ENCODE measurements at places on chromosomes 3 and 15.

- no peak for DNase-seq
These were observed 147.5 kb upstream of the THBS1 start for GRCh38 chr15:39433376-39433775.

- DNase-seq = no peak
These were observed 688.7 kb downstream of the MECOM start for GRCh38 chr3:168974617-168975403.

- no peak for DNase-seq
These were observed 159.2 kb downstream of the MEX3B start for GRCh38 chr15:81886591-81886990.

GRCh38 chr15:70151462-70151861 lies 53.7 kb upstream of the TLE3 start:
- DNase-seq = no peak

DNA sequence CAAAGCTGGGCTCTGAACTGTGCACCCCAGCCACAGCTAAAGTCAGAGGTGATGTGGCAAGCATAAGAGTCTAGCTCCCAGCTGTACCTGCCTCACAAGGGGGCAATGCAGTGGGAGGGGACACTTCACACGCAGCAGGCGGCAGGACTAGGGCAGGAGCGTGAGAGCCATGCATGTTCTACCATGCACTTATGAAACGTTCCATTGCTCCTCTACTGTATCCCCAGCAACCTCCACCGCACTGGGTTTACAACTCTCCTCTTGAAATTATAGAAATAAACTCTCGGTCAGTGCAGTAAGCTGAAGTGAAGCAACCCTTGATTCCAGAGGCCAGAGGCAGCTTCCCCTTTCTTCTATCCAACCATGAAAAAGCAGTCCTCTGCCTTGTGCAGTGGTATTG lies 298.6 kb upstream of the STT3B start:
- DNase-seq = no peak

- no peak for DNase-seq
These were observed 492.2 kb downstream of the CNTN3 start for GRCh38 chr3:74122281-74122680.

- no peak for DNase-seq
These were observed 5.5 kb downstream of the FGF7 start for GRCh38 chr15:49428409-49429095.

DNA sequence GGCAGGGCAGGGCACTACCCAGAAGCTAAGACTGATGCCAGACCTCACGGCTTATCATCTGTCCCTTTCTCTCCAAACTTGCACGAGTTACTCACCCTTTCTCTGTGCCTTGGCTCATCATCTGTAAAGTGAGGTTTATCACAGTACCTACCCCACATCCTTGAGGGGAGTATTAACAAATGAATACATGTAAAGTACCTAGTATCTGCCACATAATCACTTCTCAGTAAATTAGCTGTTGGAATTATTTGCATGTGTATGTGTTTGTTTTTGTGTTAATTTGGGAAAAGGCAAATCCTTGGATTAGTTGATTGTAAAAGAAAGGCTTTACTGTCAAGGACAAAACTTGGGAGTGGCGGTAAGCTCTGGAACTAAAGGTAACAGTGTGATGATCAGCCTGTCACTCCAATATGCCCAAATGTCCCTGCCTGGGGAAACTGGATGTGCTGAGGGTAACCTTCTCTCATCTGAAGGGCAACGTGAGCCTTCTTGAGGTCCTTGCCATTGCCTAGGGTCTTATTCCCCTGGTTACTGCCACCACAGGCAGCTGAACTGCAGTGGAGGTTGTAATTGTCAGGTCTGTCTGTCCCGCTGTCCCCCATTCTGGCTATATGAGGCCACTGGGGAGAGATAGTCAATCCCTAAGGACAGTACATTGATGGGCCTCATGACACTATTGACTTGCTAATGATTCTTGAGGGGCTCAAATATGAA lies 269.4 kb downstream of the CLSTN2 start:
- DNase-seq = no peak

- DNase-seq = no peak
These were observed at the start of gene SLC28A1 for GRCh38 chr15:84883916-84884781. SLC28A1 (plus strand) TSS chr15:84884662; CDS start chr15:84887761, 3,099 bp downstream.

DNA sequence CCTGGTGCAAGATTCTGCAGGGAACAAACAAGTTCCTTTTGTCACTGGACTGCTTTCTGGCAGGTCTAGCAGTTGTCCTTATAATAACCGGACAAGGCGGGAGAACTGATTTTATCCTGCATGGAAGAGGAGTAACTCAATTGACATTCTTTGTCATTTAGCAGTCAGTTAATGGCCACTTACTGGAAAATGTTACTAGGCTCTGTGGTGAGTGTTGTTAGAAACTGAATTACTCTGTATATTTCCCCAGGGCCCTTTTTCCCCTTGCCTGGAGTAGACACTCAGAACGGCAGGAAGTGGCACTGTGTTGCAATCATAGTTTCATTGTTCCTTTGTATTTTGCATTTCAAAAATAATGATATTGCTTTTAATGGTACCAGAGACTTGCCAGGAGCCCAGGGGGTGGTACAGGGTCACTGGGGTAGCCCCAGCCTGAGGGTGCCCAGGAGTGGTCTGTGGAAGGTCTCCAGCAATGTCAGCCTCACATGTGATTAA lies 318.6 kb upstream of the LRRFIP2 start:
- no peak for DNase-seq

DNA sequence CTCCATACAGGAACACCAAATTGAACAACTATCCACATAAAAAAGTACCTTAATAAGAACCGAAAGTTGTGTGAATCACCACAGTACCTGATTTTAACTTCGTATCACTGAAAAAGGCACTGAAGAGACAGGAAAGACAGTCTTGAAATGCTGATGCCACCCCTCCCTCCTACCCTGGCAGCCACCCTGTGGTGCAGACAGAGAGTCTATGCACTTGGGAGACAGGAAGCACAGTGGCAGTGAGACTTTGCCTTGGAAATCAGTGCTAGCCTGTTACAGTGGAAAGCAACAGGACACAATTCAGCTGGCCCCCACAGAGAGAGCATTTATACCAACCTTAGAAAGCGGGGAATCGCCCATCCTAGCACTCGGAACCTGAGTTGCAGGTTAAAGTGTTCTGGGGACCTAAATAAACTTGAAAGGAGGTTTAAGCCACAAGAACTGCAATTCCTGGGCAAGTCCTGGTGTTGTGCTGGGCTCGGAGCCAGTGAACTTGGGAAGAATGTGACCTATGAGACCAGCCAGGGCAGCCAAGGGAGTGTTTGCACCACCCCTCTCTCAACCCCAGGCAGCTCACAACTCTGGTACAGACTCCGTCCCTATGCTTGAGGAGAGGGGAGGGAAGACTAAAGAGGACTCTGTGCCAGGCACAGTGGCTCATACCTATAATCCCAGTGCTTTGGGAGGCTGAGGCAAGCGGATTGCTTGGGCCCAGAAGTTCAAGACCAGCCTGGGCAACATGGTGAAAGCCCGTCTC lies 240.1 kb downstream of the ISL2 start:
- DNase-seq = no peak

DNA sequence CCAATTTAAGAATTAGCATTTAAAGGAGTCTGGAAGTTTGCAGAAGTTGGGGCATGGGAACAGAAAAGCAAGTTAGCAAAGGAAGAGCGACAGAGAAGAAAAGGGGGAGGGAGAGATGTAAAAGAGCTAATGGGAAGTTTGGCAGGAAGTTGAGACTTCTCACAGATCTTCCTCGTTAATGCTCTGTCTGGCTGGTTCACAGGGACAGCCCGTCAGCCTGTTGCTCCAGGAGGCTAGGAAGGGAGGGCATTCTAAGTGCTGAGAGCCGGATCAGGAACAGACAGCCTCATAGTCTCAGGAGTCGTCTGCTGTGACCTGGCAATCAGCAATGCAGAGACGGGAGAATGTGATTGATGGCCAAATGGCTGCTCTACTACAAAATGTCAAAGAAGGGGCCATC lies 150.3 kb downstream of the AGBL1 start:
- no peak for DNase-seq

GRCh38 chr15:39919411-39919747 lies 687 bp downstream of the GPR176 start:
- DNase-seq = no peak

GRCh38 chr3:141280086-141280485 lies 48.5 kb downstream of the PXYLP1 start:
- DNase-seq = no peak

GRCh38 chr15:29467091-29467490 lies 197.5 kb upstream of the NSMCE3 start:
- DNase-seq = no peak

DNA sequence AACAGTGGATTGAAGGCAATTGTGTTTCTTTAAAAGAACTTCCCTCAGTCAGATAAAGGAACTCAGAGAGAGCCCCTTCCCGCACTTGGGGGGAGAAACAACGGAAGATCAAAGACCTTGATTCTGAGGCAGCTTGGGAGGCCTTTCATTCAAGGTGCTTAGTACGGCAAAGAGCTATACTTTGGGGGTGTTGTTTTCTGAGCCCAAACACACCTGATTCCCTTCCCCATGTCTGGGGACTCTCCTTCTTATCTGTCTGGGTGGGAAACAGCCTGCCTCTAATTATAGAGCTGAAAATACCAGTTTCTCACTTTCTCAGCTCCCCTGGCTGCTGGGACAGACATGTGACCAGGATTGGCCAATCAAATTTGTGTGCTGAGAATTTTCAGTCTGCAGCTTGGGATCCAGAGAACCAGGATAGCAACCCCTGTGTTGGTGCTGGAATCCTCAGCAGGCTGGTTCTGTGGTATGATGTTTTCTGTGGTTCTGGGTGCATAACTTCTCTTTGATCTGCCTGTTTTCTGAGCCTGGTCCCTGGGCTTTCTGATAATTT lies 19.4 kb upstream of the IQCF6 start:
- no peak for DNase-seq

GRCh38 chr15:70266412-70267121 lies 168.8 kb upstream of the TLE3 start:
- no peak for DNase-seq

DNA sequence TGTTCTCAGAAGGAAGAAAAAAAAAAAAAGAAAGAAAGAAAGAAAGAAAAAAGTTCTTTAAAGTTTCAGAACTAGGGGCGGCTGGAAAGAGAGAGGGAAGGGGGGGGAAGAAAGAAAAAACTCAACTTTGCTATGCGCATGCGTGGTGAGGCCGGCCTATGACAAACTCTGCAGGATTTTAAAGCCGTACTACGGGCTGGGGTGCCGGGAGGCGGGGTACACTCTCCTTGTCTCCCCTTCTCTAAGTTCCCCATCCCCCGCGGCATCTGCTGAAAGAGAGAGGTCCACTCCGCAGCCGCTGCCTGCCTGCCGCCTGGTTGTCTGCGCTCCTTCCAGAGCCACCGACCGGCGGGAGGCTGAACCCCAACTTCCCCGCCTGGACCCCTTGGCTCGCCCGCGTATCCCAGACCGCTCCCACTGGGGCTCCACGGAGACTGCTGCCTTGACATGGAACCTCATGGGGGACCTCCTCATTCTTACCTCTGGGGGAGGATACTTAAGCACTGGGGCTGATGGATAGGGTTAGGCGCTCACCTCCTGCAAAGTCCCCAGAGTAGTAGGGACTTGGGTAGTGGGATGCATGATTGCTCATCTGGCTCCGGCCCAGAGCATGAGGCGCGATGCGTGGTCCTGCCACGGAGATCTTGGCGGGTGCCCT lies 1.4 kb upstream of the WNT5A start:
- DNase-seq = no peak

DNA sequence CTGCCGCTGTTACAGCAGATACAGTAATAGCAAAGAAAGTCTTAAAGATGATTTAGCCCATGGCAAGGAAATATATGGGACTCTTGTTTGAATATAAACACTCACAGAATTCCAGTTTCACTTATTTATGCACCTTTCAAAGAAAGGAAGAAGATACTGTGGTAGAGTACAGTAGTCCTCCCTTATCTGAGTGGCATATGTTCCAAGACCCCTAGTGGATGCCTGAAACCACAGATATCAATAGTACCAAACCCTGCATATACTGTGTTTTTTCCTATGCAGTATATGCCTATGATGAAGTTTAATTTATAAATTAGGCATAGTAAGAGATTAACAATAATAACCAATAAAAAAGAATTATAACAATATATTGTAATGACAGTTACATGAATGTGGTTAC lies 8.2 kb downstream of the MAP2K1 start:
- DNase-seq = no peak

- no peak for DNase-seq
These were observed 413.9 kb downstream of the RBMS3 start for GRCh38 chr3:29694783-29695182.

DNA sequence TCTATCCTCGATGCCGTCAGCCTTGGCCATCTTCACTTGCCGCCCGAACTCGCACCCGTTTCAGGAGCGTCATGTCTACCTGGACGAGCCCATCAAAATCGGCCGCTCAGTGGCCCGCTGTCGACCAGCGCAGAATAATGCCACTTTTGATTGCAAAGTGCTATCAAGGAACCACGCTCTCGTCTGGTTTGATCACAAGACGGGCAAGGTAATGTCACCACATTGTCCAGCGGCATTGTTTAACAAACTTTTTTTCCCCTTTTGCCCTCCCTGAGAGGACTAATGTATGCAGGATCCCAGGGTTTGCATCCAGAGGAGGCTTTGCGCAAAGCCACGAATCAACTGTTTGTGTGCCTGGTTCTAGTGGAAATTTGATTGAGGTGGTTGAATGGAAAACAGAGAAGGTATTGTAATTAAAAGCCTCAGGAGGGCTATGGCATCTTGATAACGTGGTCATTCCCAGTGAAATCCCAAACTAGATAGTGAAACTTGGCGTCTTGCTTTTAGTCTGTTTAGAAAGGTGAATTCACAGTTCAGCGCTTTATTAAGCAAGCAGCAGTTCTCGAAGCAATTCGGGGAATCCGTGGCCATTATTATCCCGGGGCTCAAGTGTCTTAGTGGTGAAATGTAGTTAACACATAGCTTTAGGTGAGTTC lies 1.7 kb downstream of the SLMAP start:
- no peak for DNase-seq

- DNase-seq = no peak
These were observed 168.3 kb upstream of the TLE3 start for GRCh38 chr15:70265986-70266385.

GRCh38 chr3:35757991-35758757 lies 118.8 kb downstream of the ARPP21 start:
- no peak for DNase-seq

DNA sequence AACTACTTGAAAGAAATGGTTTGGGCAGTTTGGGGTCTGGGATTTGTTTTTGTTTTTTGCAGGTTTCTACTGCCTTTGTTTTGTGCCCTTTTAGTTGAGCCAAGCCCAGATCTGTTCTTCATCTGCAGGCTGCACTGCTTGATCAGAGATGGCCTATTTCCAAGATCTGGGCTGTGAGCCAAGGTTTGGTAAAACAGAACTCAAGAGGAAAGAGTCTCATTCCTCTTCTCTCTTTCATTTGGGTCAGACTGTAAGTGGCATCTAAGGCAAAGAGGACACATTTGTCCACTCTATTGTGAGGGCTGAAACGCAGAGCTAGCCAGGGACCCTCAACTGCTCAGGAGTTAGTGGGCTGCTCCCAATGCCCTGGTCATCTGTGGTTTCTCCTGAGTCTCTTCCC lies 104.4 kb upstream of the UBE3A start:
- DNase-seq = no peak

GRCh38 chr3:169337500-169338078 lies 325.9 kb downstream of the MECOM start:
- DNase-seq = no peak

- DNase-seq = peak; percentile 63
These were observed 12.1 kb upstream of the CX3CR1 start for GRCh38 chr3:39291903-39292329.

GRCh38 chr15:47411733-47412132 lies 305.6 kb upstream of the SEMA6D start:
- DNase-seq = no peak

Data from stimulated activated CD8-positive, alpha-beta memory T cell treated with anti-CD3 and anti-CD28 coated beads, Interleukin-7, amount 100 ng/mL, for 24 hours (primary cell).